ENCODE measurements at places on chromosomes 1 and 21.

DNA sequence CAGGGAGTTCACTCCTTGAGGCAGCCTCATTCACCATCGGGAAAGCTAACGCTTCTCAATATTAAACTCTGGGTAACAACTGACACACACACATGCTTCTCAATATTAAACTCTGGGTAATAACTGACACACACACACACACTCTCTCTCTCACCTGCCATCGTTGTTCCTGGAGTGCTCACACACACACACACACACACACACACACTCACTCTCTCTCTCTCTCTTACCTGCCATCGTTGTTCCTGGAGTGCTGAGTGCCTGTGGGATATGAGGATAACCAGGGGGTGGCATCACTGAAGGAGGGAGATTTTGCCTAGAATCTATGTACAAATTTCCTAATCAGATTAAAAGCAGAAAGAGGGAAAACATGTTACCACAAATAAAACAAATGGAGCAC lies 17.1 kb upstream of the GUCA2A start:
- DNase-seq: no peak

GRCh38 chr1:94596260-94596659 lies 54.7 kb upstream of the F3 start:
- DNase-seq: no peak

DNA sequence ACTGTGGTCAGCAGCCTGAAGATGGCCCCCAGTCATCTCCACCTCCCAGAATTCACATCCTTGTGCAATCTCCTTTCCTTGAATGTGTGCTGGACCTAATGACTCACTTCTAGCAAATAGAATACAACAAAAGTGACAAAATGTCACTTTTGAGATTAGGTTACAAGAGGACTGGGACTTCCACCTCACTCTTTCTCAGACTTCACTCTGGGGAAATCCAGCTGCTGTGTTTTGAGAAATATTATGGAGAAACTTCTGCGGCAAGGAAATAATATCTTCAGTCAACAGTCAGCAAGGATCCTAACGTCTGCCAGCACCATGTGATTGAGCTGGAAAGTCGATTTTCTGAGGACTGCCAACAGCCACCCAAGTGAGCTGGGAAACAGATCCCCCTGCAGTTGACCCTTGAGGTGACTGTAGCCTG lies 70.5 kb upstream of the GADD45A start:
- no peak for DNase-seq

GRCh38 chr1:96488777-96489176 lies 232.8 kb upstream of the PTBP2 start:
- no peak for DNase-seq

GRCh38 chr1:94650301-94650700 lies 108.7 kb upstream of the F3 start:
- DNase-seq: no peak

DNA sequence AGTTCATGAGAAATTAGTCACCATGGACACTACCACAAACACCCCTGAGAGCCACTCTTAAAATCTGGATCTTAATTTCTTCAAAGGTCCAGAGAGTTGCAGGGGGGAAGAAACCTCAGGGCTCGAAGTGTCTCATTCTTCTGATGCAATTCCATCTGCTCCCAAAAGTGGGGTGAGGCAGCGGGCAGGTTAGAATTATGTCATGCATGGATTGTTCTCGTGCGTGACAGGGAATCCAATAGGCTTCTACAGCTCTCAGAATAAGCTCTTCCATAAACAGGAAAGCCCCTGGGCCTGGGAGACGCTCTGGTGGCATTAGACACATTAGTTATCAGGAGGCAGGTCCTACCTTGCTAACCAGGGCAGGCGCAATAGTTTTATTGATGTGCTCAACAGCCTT lies 8.4 kb downstream of the ENO1 start:
- DNase-seq: no peak

All from NCI-H510A treated with DMSO at 0.1 percent for 48 hours (cell line).